EL (cell line): ENCODE measurements at places on chromosomes 1 and 21.

- DNase-seq = peak; percentile 72
Measured at GRCh38 chr21:32403201-32403777, 9.2 kb upstream of the EVA1C start.

DNA sequence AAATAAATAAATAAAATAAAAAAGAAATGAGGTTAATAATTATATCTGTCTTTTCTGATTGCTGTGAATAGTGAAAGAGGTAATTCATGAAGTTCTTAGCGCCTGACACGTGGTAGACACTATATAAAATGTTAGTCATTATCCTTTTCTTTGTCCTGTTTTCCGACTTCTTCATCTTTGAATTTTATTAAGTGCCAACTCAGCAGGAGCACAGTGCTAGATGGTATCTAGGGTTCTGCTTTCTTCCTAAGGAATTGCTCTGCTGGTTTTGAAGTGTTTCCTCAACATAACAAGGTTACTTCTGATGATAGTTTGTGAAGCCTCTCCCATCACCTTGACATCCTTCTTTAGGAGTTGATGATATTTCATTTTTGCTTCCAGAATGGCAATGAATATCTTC, 227.0 kb downstream of the DNM3 start:
- no peak for DNase-seq

DNA sequence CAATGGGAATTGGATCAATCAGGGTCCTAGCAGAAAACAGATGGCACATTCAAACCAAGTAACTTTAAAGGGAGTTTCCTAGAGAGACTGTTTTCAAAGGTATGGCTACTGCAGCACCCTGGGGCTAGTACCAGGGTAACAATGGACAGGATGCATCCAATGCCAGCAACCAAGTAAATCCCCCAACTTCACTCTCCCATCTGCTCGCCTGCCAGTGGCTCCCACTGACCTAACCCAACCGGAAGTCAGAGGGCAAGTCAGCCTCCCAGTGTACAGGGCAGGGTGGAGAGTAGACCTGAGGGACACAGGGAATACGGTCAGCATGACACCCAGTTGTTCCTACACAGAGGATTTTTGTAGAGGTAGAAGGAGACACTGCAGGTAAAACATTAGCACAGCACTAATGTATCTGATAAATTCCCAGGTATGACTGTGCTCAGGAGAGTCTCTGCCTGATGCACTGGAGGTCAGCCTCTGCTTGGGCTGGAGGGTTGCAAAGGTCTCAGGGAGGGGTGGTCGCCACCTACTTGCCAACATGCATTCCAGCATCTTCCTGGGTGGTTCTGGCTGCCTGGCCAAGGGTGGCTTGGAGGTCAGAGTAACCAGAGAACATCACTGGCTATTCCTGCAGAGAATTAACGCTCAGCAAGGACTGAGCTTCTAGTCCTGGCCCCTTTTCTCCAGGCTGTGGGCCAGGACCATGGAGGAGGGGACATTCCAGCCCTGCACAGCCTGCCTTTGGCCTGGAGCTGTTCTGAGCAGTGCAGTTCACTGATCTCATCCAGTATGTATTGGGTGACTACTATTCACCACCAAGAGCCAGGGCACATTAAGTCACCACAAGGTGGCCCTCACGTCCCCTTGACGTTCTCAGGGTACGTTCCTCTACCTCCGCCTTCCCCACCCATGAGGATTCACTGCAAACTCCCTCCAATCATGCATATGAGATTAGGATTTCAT, 5.1 kb upstream of the GJA4 start:
- peak; percentile 49 for DNase-seq

GRCh38 chr1:86258101-86258500, 101.5 kb upstream of the COL24A1 start:
- DNase-seq = no peak

- no peak for DNase-seq
Measured at GRCh38 chr1:231364192-231364591, 26.1 kb downstream of the SPRTN start.

DNA sequence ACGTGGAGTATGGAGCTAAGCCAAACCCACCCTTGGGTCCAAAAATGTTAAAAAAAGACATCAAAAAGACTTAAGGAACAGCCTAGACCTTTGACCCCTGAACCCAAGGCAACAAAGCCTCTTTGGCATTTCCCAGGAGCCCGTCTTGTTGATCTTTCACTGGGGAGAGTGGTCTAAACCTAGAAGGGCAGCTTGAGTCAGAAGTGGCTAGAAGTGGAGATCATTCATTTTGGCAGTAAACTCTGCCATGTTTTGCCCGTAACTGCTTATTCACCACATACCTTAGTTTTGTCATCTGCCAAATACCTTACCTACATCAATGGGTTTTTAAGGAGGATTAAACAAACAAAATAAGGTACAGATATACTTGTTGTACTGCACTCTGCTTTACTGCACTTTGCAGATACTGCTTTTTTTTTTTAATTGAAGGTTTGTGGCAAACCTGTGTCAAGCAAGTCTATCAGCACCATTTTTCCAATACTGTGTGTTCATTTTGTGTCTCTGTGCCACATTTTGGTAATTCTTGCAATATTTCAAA, 1.7 kb upstream of the CTSE start:
- DNase-seq = no peak

- DNase-seq = peak; percentile 58
Measured at GRCh38 chr1:62131093-62131725, 63.4 kb upstream of the L1TD1 start.

GRCh38 chr21:41918561-41919358, 35.1 kb downstream of the C2CD2 start:
- no peak for DNase-seq

- peak; percentile 26 for DNase-seq
Measured at GRCh38 chr21:25563361-25564116, 43.7 kb downstream of the MRPL39 start.

GRCh38 chr1:88401313-88401712, 282.8 kb upstream of the PKN2 start:
- DNase-seq = no peak

- DNase-seq = no peak
Measured at GRCh38 chr1:31502253-31502652, 74.1 kb upstream of the TINAGL1 start.

DNA sequence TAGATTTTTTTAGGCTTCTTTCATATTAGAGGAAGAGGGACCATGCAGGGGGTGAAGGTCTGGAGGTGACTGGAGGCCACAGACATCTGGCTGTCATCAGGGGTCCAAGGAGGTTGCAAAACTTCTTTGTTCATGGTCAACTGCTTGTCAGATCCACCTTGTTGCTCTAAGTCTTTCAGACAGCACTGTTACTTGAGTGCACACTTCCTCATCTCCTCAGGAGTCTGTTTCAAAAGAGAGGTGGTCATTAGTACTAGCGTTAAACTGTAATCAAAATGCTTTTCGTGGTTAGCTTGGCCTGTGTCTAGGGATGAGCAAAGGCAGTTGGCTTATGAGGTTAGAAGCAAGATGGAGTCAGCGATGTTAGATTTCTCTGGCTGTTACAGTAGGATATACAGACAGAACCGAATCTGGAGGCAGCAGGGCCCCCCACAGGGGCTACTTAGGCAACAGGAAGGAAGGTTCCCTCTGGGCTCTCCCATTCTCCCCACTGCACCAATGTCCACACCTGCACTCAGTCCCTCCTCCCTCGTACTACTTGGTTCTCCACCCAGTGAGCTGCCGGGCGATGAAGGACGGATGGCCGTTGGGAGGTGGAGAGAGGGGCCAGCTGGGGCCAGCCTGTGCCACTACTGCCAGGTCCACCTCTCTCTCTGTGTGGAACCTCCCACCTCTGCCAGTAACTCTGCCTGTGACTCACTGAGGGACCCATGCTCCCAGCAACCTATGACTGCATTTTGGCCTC, 57.2 kb downstream of the TOR1AIP2 start:
- DNase-seq = no peak
